ENCODE measurements at places on chromosomes 16 and 17.

GRCh38 chr16:13552062-13552959, 367.6 kb upstream of the ERCC4 start:
- DNase-seq = no peak

DNA sequence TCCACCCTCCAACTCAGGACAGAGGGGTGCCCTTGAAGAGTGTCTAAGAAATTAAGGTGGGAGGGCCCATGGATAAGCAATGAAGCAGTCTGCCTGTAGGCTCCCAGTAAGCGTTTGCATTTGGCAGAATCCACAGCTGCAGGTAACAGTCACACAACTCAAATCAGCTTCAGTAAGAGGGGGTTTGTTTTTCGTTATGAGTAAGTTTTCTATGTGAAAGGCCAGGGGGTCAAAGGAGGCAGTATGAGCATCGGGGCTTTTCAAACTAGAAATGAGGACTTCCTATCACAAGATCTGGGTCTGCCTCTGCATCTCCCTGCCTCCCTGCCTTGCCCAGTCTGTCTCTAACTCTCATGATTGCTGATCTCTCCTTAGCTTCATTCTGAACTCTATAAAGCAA, 128.1 kb upstream of the CCL2 start:
- no peak for DNase-seq

- no peak for DNase-seq
Observed at GRCh38 chr17:78742901-78743300, 39.2 kb downstream of the CYTH1 start.

DNA sequence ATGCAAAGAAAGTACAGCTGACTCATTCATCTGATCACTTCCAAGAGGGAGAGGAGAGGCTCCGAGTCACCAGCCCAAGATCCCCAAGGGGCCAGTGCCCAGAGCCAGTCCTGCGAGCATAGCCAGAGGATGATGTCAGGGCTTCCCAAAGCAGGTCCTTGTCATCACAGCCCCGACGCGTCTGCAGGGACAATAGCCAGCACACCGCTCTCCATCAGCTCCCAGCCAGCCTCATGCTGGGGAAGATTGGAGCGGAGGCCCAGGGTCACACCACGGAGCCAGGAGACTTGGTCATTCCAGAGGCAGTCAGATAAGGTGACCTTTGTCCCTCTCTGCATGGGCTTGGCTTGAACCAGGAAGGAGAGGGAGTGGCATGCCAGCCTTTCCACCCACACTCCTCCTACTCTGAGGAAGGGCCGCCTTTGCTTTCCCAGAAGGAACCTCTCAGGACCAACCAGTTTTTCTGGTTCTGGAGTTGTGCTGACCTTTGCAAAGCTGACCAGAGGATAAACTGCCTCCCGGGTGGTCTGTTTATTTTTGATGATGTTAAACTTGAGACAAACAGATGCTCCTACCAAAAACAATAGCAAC, 58.3 kb upstream of the ARHGAP44 start:
- no peak for DNase-seq

- no peak for DNase-seq
Observed at GRCh38 chr17:74126959-74127358, 76.5 kb upstream of the RPL38 start.

- peak; percentile 29 for DNase-seq
Observed at GRCh38 chr16:1538804-1539520, 5.5 kb downstream of the TMEM204 start.

- no peak for DNase-seq
Observed at GRCh38 chr16:11045441-11045840, 101.1 kb downstream of the CLEC16A start.

DNA sequence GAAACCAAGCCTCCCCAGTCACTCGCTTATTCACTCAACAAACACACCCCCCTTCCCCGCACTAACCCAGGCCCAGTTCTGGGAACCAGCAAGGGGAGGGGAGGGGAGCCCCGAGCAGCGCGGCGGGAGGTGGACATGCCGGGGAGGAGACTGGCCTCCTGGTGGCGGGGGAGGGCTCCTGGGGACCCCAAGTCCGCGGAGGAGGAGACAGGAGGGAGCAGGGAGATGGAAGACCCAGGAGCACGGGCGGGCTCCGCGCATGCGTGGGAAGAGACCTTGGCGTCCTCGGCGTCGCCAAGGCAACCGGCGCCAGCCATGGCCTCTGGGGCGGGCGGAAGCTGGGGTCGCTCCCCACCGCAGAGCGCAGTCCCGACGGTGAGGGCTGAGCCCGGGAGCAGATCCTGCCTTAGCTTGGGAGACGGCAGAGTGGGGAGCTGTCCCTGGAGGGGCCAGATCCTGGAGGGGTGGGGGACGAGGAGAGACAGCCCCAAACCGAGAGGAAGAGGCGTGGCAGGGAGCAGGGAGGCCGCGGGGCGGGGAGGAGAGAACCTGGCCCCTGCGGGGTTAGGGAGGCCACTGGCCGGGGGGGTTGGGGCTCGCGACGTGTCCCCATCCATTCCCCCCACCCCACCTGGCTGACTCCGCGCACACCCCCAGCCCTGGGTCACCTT, at the start of gene PRR29:
Gene PRR29, plus strand, starts transcription at position 302 of the 671 bp plus-strand sequence. Its CDS starts 14 bp downstream, at position 316.
- peak; percentile 69 for DNase-seq

DNA sequence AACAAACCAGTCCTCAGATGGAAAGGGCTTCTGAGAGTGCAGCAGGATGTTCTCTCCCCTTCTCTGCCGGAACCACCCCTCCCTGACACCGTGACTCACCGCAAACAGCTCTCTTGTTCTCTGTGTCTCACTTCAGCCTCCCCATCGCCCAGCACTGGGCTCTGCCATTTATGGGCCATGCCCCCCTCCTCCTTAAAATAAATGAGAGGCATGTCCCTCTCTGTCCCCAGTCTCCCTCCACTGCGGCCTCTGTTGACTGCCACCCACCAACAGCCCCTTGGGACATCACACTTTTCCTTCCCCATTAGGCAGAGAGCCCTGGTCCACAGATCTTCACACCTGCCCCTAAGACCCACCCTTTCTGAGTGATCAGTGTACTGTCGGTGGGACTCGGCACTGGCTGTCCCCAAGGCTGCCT, 6.3 kb downstream of the CCDC102A start:
- peak; percentile 45 for DNase-seq

- no peak for DNase-seq
Observed at GRCh38 chr17:55845385-55845784, 94.5 kb downstream of the PCTP start.

DNA sequence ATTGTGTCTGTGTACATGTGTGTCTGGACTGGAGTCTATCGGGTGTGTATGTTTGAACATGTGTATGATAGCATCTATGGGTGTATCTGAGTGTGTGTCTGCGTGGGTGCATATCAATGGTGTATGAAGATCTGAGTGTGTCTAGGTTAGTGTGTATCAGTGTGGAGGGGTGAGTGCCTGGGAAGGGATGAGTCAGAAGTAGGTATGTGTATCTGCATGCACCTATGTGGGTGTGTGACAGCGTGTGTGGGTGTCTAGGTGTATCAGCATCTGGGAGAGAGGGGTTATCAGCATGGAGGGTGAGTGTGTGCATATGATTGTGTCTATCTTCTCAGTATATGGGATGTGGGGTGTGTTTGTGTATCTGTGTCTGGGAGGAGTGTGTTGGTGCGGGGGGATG, 58.2 kb upstream of the LHX1 start:
- no peak for DNase-seq

DNA sequence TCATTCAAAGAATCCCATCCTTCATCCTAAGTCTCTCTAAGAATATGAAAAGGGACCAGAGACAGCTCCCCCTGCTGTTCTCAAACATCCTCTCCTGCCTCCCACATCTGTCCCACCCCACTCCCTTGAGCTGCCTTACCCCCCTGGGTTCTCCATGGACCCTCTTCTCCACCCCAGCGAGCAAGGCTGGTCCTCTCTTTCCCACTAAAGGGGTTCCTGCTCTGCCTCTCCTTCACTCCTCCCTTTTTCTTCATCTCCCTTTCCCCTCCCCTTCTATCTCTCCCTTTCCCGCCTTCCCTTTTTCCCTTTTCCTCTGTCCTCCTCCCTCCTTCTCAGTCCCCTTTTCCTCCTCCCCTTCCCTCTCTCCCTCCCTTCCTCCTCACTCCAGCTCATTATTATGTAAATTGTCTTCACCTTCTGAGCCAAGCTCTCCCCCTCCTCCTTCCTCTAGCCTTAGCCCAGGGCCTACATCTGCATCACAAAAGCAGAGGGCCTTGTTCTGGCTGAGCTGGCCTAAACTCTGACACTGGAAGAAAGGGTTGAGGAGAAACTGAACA, 90.0 kb downstream of the GNAO1 start:
- DNase-seq = no peak

DNA sequence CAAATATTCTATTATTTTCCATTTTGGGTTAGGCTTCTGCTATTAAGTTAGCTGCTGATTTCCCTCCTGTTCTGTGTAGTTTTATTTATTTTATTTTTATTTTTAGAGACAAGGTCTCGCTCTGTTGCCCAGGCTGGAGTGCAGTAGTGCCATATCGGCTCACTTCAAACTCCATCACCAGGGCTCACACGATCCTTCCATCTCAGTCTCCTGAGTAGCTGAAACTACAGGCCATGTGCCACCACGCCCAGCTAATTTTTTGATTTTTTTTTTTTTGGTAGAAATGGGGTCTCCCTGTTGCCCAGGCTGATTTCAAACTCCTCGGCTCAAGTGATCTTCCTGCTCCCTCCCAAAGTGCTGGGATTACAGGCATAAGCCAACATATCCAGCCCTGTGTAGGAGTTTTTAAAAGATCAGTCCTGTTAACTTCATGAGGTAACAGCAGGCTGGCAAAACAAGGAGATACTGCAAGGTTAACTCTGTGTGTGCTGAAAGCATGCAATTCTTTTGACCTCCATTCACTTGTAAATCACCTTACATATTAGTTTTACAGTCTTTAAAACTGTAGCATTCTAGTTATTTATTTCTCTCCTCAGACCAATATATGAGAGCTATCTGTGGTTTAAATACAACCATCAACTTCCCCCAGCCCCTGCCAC, 63.2 kb downstream of the SSH2 start:
- DNase-seq = no peak

DNA sequence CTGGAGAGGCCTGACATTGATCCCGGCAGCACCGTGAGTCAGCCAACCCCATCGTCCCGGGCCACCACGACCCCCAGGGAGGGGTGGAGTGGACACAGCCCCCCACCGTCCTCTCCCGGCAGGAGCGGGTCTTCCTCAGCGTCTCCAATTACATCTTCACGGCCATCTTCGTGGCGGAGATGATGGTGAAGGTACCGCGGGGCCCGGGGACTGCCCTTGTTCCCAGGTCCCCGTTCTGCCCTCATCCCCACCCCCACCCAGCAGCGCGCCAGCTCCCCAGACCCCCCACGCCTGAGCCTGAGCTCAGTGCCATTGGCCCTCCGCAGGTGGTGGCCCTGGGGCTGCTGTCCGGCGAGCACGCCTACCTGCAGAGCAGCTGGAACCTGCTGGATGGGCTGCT, 14.6 kb downstream of the TPSG1 start:
- DNase-seq = no peak

DNA sequence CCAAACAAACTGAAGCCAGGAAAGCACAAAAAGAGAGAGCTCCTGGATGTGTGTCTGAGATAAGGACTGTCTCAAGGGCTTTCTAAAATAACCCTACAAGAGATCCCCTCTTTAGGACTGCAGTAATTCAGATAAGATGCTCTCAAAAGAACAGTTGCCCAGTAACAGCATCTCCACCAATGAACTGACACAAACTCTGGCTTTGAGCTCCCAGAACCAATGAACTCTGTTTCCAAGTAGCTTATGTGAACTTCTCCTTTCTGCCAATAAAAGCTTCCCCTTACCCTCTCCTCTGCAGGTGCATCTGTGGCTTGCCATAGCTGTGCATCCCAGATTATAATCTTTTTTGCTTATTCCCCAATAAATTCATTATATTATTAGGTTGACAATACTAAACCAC, 421.5 kb downstream of the SLC39A11 start:
- no peak for DNase-seq
